ENCODE measurements at places on chromosomes 4 and X. TPM values are rescaled to one million over a fixed set of nuclear protein-coding genes. Genes with fewer than 3 reads are reported as not detected.

GRCh38 chr4:89397441-89397840, 89.8 kb upstream of the GPRIN3 start:
- no peaks in the 10 kb centered on the region for H3K4me1 ChIP-seq
- H3K27me3 ChIP-seq: no peaks in the 10 kb centered on the region
- H3K27ac ChIP-seq: no peak overlapping the region
- H3K4me3 ChIP-seq: no peak overlapping the region
- DNase-seq: no peak

GRCh38 chr4:6568689-6569332, 6.2 kb upstream of the MAN2B2 start:
- no peak for DNase-seq
- peaks cover 5% of the 10 kb centered on the region for H3K4me1 ChIP-seq
- H3K27ac ChIP-seq: no peak overlapping the region
- peaks cover 43% of the 10 kb centered on the region for H3K27me3 ChIP-seq
- H3K36me3 ChIP-seq: no peaks in the 10 kb centered on the region

DNA sequence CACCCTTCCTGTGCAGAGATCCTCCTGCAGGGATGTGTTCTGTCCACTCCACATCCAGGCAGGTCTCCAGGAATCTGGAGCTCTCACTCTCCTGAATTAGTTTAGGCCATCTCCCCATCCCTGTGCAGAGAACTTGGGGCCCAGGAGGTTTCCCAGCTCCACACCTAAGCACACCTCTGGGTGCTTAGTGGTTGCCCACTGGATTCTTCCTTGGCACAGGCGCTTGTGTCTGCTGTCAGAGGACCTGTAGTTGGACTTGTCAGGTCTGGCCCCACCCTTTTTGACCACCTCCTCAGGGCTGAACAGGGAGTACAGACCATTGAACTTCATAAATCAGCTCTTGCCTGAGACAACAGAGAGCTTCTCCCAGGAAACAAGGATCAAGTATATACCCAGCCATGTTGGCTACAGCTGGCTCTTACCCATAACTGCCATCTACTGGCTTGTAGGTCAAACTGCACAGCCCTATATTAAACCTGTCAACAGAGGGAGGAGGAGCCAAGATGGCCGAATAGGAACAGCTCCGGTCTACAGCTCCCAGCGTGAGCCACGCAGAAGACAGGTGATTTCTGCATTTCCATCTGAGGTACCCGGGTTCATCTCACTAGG, 275.5 kb downstream of the PPARGC1A start:
- DNase-seq: no peak
- H3K27me3 ChIP-seq: no peaks in the 10 kb centered on the region
- no peaks in the 10 kb centered on the region for H3K4me1 ChIP-seq
- no peak overlapping the region for H3K4me3 ChIP-seq
- no peak overlapping the region for H3K27ac ChIP-seq
- no peaks in the 10 kb centered on the region for H3K36me3 ChIP-seq

Gene F9
- not detected for polyA plus RNA-seq

Gene TCEAL5
- 1.8 TPM for polyA plus RNA-seq

Gene UGT2A1
- polyA plus RNA-seq: not detected
